Effector CD8-positive, alpha-beta T cell (primary cell): ENCODE measurements at places on chromosomes 11 and 22.
A peak's percentile ranks its signal among the peaks of the same experiment; 100 is the strongest.

DNA sequence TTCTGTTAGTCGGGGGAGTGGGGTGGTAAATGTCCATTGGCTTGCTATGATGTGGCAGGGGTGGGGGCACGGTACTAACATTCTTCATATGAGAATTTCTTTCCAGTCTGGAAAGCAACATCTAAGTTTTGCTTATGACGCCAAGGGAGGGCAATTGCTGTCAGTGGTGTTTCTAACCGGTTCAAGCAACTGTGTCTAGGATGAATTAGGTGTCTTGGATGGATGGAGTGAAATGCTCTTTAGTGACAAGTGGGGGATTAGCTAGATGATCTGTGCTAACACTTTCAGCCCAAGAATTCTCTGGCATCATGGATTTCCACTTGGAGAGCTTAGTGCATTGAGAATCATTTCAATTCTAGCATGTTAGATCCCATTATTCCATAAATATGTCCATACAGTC is 262.6 kb upstream of the SORL1-AS1 start:
- DNase-seq = no peak

- DNase-seq = no peak
Observed at GRCh38 chr11:7484645-7485044, 661 bp upstream of the OLFML1 start.

GRCh38 chr11:30938171-30938570 is 352.0 kb upstream of the MPPED2 start:
- DNase-seq = no peak

- DNase-seq = no peak
Observed at GRCh38 chr22:27116312-27117086, 459.1 kb downstream of the MIAT start.

GRCh38 chr22:48434868-48435250 is 1392.8 kb downstream of the BRD1 start:
- DNase-seq = no peak

DNA sequence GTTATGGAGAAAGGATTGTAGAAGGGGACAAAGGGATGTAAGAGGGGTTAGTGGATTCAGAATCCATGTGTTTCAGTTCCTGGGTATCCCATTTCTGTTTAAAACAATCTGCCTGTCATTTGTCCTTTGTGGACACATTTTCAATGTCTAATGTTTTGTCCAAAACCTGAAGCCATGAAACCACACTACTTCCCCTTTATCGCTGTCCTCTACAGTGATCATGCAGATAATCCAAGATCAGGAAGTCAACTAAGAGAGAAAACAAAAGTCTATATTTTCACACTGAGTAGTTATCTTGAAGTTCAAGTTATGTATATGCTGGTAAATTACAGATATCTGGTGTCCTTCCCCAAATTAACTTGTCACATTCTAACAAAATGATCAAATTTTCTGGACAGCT is 457.0 kb downstream of the NTM start:
- DNase-seq = no peak

GRCh38 chr11:102306817-102307726 is 10.2 kb upstream of the BIRC3 start:
- DNase-seq = no peak

DNA sequence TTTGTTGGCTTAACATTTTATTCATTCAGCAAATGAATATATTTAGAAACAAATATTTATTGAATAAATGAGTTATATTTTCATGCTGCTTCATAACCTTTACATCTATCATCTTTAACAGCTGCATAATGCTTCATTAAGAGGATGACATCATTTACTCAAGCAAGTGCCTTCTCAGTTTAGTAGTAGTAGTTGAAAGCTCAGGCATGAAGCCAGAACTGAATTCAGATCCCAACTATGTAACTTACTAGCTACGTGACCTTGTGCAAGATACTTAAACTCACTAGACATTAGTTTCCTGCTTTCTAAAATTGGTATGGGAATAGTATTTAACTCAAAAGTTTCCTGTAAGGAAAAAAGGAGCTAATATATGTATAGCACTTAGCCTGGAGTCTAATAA is 90.3 kb downstream of the TMPRSS5 start:
- no peak for DNase-seq

- no peak for DNase-seq
Observed at GRCh38 chr22:50508897-50509296, 873 bp downstream of the NCAPH2 start.

GRCh38 chr22:19734163-19734562 is 10.8 kb downstream of the GP1BB start:
- no peak for DNase-seq

GRCh38 chr11:109432105-109432504 is 10.1 kb downstream of the C11orf87 start:
- no peak for DNase-seq

GRCh38 chr11:17154409-17155159 is 53.2 kb downstream of the PIK3C2A start:
- no peak for DNase-seq

GRCh38 chr11:67504950-67505581 is at the start of gene PITPNM1:
Gene PITPNM1 (minus strand): TSS chr11:67505363. CDS start chr11:67504180, 1,183 bp downstream.
- DNase-seq = peak; percentile 49

- no peak for DNase-seq
Observed at GRCh38 chr11:119149018-119149785, at the start of gene ABCG4. Gene ABCG4 (plus strand): TSS chr11:119149052. CDS start chr11:119149966, 914 bp downstream.

- DNase-seq = no peak
Observed at GRCh38 chr22:25496396-25497064, 67.9 kb upstream of the GRK3 start.

GRCh38 chr11:59960502-59961381 is 3.1 kb upstream of the OOSP4A start:
- DNase-seq = no peak

- no peak for DNase-seq
Observed at GRCh38 chr11:130817330-130817944, 98.8 kb downstream of the SNX19 start.

GRCh38 chr22:34588871-34589545 is 476.9 kb upstream of the ISX start:
- DNase-seq = no peak

DNA sequence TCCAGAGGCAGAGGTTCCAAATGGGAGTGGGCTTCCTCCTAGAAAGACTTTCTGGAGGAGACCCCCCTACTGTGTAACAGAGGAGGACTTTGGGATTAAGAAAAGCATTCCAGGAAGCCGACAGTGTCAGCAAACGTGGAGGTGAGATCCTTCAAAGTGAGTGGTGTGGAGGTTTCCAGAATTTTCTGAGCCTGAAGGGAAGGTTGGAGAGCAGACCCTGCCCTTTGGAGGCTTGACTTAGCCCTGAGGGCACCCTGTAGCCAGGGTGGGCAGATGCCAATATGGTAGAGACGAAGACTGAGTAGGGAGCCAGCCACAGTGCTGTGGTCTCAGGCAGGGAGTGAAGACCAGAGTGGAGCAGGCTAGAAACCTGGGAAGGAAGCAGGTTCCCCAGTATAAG is 1.8 kb upstream of the KLHL22 start:
- no peak for DNase-seq

GRCh38 chr11:20112291-20113148 is 47.8 kb downstream of the DBX1 start:
- no peak for DNase-seq

DNA sequence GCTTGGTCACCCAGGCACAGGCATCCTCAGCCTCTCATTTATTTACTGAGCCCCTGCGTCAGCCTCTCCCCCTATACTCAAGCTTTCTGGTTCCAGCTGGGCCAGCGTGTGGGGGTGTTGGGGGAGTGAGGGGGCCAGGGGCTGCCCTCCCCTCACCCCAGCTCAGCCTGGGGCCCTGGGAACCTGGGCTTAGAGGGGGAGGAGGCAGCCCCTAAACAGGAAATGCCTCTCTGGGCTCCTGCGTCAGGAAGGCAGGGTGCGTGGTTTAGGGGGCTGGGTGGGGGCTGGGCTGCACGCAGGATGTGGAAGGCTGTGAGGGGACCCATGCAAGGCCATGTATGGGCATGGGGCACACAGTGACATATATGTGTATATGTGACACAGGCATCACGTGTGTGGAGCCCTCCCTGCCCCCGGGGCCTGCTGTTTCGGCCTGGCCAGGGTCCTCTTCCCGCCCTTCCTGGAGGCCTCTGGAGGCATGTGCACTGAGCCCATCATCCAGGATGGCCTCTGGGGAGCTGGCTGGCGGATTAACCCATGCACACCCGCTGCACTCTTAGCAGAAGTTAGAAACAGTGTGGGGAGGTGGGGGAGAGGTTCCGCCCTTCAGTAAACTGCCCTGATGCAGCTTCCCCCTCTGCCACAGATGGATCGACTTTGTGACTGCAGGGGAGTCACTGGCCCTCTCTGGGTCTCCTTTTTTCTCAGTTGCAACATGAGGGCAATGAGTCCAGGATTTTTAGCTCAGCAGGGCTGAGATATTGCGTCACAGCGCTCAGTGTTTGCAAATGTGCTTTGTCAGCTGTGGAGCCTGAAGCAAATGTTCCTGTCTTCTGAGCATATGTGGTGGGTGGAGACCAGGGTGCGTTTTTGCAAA is 1.1 kb upstream of the CD248 start:
- peak; percentile 81 for DNase-seq

DNA sequence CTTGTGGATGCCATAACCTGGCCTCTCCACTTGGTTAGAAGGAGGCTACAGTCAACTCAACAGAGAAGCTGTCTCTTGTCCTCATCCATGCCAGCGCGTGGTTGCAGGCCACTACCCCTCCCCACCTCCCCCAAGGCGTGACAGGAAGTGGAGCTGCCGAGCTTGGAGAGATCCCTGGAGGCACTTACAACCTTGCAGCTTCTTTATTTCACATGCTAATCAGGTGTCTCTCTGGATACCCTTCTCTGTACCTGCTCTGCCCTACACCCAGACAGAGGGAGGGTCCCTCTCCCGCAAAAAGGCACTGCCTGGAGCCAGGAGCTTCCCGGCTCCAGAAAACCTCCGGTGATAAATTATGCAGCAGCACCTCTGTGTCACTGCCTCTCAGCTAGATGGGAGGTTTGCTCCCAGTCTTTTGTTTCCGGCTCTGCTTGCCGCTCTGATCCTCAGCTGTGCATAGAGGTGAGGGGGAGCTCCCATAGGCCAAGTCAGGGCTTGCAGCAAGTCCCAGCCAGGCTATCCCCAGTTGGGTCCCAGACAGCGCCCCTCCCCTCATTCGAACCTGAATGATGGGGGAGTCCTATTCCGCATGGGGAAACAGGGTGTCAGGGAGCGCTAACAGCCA is 5.7 kb downstream of the LRP4 start:
- no peak for DNase-seq

DNA sequence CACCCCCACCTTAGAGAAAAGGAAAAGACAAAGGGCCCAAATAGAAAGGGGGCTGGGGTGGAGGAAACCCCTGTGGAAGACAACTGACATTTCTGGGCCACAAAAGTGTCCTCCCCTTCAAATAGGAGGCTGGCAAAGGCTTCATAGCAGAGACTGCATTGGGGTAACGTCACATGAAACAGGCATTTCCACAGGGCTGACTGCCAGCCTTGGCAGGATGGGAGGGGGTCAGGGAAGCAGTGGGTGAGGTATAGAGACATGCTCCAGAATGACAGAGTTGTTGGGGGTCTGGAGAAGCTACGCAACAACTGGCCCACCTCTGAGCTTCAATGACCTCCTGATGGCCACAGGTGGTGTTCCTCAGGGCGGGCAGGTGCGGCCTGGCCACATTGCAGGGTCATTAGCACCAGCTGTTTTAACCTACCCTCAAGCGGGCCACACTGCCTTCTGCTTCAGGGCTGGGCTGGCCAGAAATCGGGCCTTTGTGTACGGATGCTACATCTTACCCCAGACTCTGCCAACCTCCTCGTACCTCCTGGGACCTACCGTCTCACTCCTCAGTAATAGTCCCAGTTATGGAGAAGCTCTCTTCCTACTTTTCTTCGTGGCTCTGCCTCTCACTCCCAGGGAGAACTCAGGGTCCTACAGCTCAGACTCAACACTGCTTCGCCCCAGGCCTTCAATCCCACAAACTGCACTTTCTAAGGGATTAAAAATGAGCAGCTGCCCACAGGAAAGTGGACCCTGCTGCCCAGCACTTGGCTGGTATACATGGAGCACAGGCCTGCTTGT is 160.0 kb upstream of the NCAM1 start:
- no peak for DNase-seq

- DNase-seq = no peak
Observed at GRCh38 chr11:12430351-12430750, 53.0 kb downstream of the PARVA start.

- no peak for DNase-seq
Observed at GRCh38 chr11:15473954-15474837, 359.5 kb downstream of the INSC start.

DNA sequence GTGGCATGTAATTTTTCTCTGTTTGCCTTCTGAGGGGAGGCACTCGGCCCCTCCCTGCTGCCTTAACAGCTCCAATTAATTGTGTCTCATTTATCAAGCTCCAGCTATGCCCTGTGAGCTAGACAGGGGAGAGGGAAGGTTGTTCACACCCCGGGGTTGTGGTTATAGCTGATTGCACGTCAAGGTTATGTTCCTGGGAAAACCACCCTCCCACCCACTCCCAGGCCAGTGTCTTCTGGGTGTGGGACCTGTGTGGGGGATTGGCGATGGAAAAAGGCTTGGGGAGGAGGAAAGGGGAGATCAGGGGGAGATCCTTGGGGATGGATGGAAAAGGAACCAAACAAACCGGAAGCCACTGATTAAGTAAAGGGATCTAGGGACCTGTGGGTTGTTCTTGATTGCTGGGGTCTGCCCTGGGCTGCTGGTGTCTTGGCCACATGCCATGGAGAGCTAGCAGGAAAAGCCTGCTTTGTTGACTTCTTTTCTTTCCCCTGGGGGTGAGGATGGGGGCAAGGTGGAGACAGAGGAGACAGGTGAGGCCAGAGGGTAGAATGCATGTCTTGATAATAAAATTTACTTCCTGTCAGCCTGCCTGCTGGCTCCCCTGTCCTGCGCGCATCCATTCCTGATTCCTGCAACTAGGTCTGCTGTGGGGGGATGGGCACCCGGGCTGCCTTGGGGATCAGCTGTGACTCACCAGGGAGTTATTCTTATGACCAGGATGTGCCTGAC is 13.5 kb upstream of the SORL1-AS1 start:
- DNase-seq = no peak

GRCh38 chr22:47599753-47600152 is 837.3 kb downstream of the TBC1D22A start:
- no peak for DNase-seq

- no peak for DNase-seq
Observed at GRCh38 chr22:19114984-19115552, 7.1 kb downstream of the DGCR2 start.

DNA sequence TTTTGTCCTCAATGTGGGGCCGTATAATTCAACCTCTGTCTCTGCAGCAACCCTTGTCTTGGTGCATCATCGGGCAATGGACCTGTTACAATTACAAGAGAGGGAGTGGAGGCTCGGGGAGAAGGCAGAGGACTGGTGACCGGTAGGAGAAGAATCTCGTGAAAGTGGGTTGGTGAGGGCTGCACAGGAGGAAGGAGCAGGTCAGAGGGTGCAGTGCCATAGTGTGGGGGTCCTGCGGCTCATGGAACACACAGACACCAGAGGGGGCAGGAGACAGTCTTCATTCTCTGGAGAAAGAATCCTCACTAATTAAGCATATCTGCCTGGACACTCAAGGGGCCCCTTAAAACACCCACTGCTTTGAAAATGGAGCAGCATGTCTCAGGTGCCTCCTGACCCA is 174.7 kb upstream of the B3GAT1 start:
- no peak for DNase-seq

- no peak for DNase-seq
Observed at GRCh38 chr22:25569361-25569760, 4.9 kb downstream of the GRK3 start.

- DNase-seq = no peak
Observed at GRCh38 chr11:104091281-104092096, 55.0 kb downstream of the DDI1 start.
